ENCODE measurements at places on chromosomes 1 and 21. TPM values are rescaled to one million over a fixed set of nuclear protein-coding genes. Genes with fewer than 3 reads are reported as not detected.

DNA sequence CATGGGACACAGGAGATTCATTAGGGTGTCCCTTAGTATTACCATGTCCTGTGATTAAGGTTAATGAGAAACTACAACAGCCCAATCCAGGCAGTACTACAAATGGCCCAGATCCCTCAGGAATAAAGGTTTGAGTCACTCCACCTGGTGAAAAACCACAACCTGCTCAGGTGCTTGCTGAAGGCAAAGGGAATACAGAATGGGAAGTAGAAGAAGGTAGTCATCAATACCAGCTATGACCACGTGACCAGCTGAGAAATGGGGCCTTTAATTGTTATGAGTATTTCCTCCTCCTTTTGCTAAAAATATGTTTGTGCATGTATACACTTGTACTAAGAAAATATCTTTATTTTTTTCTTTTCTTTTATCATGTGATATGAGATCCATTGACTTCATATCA is 91.1 kb upstream of the ADAMTS5 start:
- H3K4me3 ChIP-seq = no peak overlapping the region
- H3K4me1 ChIP-seq = peaks cover 23% of the 10 kb centered on the region
- H3K27me3 ChIP-seq = no peaks in the 10 kb centered on the region
- H3K27ac ChIP-seq = no peak overlapping the region
- no peaks in the 10 kb centered on the region for H3K36me3 ChIP-seq

- H3K36me3 ChIP-seq = peaks cover 10% of the 10 kb centered on the region
- peak overlapping the region; percentile 69 for H3K4me3 ChIP-seq
- peak; percentile 73 for DNase-seq
Observed at GRCh38 chr1:218351391-218352074, 6.4 kb downstream of the TGFB2 start.

- H3K27ac ChIP-seq = no peak overlapping the region
- DNase-seq = no peak
- no peaks in the 10 kb centered on the region for H3K27me3 ChIP-seq
- H3K36me3 ChIP-seq = no peaks in the 10 kb centered on the region
- H3K4me3 ChIP-seq = no peak overlapping the region
- no peaks in the 10 kb centered on the region for H3K4me1 ChIP-seq
Observed at GRCh38 chr21:15276243-15276642, 211.4 kb upstream of the NRIP1 start.

- no peak for DNase-seq
- H3K4me3 ChIP-seq = no peak overlapping the region
- no peak overlapping the region for H3K27ac ChIP-seq
- no peaks in the 10 kb centered on the region for H3K4me1 ChIP-seq
- H3K27me3 ChIP-seq = no peaks in the 10 kb centered on the region
- no peaks in the 10 kb centered on the region for H3K36me3 ChIP-seq
Observed at GRCh38 chr1:4730078-4730477, 75.7 kb downstream of the AJAP1 start.

DNA sequence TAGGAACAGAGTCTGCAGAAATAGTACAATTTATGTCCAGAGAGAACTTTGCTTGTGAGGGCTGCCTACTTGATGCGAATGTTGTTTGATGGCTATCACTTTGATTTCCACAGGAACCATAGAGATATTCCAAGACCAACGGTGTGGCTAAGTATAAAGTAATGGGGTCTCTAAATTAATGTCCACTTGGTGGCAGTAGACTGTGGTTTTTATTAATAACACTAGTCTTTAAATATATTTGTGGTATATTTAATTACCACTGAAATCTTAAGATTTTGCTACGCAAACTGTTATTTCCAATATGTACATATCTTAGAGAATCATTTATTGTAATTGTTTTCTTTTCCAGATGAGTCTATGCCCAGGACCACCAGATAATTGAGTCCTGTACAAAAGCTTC is 647.9 kb downstream of the PLA2G4A start:
- H3K36me3 ChIP-seq = no peaks in the 10 kb centered on the region
- no peak overlapping the region for H3K4me3 ChIP-seq
- DNase-seq = no peak
- H3K27ac ChIP-seq = no peak overlapping the region
- no peaks in the 10 kb centered on the region for H3K4me1 ChIP-seq

- no peak overlapping the region for H3K4me3 ChIP-seq
- no peak overlapping the region for H3K27ac ChIP-seq
- DNase-seq = no peak
- H3K27me3 ChIP-seq = no peaks in the 10 kb centered on the region
- H3K4me1 ChIP-seq = no peaks in the 10 kb centered on the region
Observed at GRCh38 chr1:118692143-118692542, 296.0 kb downstream of the TBX15 start.

- H3K27me3 ChIP-seq = no peaks in the 10 kb centered on the region
- H3K27ac ChIP-seq = peak overlapping the region; percentile 72
- no peak for DNase-seq
- H3K4me3 ChIP-seq = no peak overlapping the region
Observed at GRCh38 chr1:44326821-44327465, 28.1 kb downstream of the ERI3 start.

- no peak for DNase-seq
- H3K27ac ChIP-seq = no peak overlapping the region
- H3K27me3 ChIP-seq = no peaks in the 10 kb centered on the region
- no peak overlapping the region for H3K4me3 ChIP-seq
Observed at GRCh38 chr1:46097149-46097472, 35.3 kb downstream of the PIK3R3 start.

DNA sequence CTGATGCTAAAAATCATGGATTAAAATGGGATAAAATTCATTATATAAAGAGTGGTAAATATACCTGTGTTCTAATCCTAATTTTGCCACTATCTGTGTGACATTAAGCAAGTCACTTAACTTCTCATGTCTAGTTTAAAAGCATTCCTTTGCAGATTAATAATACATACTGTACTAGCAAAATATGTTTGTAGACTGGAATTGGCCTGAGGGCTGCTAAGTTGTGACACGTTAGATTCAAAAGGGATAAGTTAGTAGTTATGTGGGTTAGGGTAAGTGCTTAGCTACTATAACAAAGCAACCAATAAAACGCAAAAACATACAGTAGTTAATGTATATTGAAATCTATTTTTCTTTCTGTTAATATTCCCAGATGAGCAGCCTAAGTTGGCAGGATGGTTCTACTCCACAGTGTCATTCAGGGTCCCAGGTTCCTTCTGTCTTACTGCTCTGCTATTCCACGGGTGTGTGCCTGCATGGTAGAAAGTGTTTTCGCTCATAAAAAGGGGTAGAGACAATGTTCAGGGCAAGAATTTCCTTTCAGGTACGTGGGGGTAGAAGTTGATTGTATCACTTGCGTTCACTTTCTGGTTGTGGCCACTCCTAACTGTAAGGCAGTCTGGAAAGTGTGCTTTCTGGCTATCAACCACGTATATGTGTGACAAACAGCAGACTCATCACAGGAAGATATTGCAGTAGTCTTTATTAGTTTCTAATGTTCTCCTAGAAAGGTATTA is 239.8 kb downstream of the NFIA start:
- H3K27me3 ChIP-seq = no peaks in the 10 kb centered on the region
- H3K36me3 ChIP-seq = no peaks in the 10 kb centered on the region
- H3K4me3 ChIP-seq = no peak overlapping the region
- H3K27ac ChIP-seq = no peak overlapping the region
- peaks cover 12% of the 10 kb centered on the region for H3K4me1 ChIP-seq

DNA sequence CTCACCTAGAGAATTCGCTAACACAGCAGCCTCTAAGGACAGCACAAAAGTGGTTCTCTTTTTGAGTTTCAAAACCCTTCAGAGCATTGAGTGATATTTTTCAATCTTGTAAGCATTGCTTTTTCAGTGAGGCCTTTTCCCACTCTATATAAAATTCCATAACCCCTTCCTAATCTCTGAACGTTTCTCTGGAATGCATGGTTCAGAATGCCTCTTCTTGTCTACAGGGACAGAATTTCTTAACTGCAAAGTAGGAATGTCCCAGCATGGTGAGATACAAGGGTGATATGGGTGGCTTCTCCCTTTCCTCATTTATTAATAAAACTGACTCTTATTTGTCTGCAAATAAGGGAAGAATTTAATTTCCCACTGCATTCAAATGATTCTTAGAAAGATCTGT is 377.9 kb downstream of the LTN1 start:
- no peaks in the 10 kb centered on the region for H3K36me3 ChIP-seq
- H3K27ac ChIP-seq = peak overlapping the region; percentile 37
- H3K4me1 ChIP-seq = peaks cover 23% of the 10 kb centered on the region
- DNase-seq = no peak
- H3K4me3 ChIP-seq = no peak overlapping the region
- no peaks in the 10 kb centered on the region for H3K27me3 ChIP-seq

- no peaks in the 10 kb centered on the region for H3K4me1 ChIP-seq
- no peak overlapping the region for H3K4me3 ChIP-seq
- no peak for DNase-seq
- H3K36me3 ChIP-seq = no peaks in the 10 kb centered on the region
- H3K27ac ChIP-seq = no peak overlapping the region
Observed at GRCh38 chr1:66773227-66773626, 21.0 kb downstream of the DYNLT5 start.

DNA sequence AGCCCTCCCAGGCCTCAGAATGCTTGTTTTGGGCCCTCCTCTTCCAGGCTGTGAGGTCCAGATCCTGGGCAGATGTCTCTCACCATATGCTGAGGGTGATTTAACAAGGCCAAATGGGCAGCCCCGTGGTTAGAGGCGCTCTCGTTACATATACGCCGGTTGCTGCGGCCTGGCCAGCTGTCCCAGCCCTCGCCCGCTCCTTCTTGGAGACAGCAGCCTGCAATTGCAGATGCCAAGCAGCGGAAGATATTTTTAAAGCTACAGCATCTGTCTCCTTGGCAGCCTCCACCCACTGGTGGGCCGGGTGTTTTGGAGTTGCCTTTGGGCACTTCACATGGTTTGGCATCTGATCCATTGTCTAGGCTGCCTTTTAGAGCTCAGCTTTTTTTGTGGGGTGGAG is 178.8 kb upstream of the NFIA start:
- peaks cover 22% of the 10 kb centered on the region for H3K4me1 ChIP-seq
- peak; percentile 57 for DNase-seq
- H3K36me3 ChIP-seq = no peaks in the 10 kb centered on the region
- H3K4me3 ChIP-seq = no peak overlapping the region
- H3K27ac ChIP-seq = peak overlapping the region; percentile 81
- no peaks in the 10 kb centered on the region for H3K27me3 ChIP-seq

DNA sequence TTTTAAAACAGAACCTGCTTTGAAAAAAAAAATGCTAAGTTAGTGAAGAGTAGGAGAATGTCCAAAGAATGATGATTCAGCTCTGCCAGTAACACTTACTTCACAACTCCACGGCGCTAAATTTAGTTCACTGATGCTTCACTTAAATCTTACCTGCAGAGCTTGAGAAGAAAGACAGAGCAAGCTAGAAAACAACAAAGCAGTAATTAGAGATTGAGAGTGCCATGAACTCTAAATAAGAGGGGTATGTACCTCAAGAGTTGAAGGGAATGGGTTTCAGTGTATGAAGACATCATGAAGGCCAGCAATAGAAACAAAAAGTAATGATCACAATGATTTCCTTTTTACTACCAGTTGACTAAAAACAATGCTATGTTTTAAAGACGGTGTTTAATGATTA is 32.8 kb downstream of the EPRS1 start:
- H3K4me3 ChIP-seq = no peak overlapping the region
- H3K4me1 ChIP-seq = peaks cover 16% of the 10 kb centered on the region
- H3K27ac ChIP-seq = peak overlapping the region; percentile 29
- DNase-seq = no peak
- peaks cover 47% of the 10 kb centered on the region for H3K36me3 ChIP-seq

Gene IGSF5
- total RNA-seq = not detected

Gene CGN
- not detected for total RNA-seq

Gene TTC22
- total RNA-seq = not detected

Gene COL9A2
- total RNA-seq = 0.36 TPM

Gene RASSF5
- 0.59 TPM for total RNA-seq

Gene ZNF670
- 3.8 TPM for total RNA-seq

Data from osteoblast (primary cell).